ENCODE measurements at places on chromosomes 4 and X. TPM values are rescaled to one million over a fixed set of nuclear protein-coding genes. Genes with fewer than 3 reads are reported as not detected.
A peak's percentile ranks its signal among the peaks of the same experiment; 100 is the strongest.

GRCh38 chr4:1740021-1740545, 18.8 kb downstream of the TACC3 start:
- no peak for DNase-seq

- peak; percentile 61 for DNase-seq
These were observed 2320.1 kb downstream of the ARAP2 start for GRCh38 chr4:33924239-33924638.

DNA sequence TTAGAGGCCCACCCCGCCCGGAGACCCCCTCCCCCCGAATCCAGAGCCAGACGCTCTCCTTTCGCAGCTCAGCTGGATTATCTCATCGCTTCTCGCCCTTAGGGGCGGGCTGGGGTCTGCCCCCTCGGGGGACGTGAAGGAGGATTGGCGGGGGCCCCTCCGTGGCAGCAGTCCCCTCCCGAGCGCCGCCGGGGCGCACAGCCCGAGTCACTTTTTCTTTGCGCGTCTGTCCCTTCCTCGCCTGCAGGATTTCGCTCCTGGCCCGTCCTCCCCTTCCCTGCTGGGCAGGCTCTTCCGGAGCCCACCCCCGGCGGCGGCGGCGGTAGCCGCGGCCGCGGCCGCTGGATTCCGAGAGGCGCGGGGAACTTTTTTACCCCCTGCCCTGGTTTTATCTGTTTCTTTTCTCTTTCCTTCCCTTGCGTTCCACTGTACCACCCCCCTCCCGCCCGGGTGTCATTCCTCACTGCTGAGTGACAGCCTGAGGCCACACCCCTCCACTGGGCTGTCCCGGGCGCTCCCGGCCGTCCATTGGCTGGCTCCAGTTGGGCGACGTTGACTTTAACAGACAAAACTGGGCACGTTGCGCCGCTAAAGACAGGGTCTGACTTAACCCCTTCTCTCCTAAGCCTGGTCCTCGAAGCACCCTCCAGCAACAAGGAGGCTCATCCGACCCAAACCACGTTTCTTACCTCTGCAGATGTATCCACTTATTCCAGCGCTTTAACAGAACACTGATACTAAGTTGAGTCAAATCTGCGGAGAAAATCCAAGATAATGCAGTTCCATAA, 492 bp upstream of the NKX3-2 start:
- peak; percentile 66 for DNase-seq

DNA sequence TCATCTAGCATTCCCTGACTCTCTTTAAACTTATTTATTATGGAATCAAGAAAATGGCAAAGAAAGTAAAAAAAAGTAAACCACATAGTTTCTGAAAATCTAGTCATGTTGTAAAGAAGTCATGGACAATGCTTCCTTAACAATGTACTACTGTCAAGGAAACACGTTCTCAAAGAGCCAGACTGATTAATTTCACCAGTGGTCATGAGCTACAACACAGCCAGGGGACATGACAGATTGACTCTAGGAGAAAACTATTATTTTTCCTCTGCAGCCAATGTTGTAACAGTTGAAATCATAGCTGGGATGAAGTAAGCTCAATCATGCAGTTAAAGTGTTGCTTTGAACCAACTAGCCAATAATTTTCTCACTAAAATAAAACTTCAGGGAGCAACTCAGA, 109.2 kb downstream of the MAPK10 start:
- no peak for DNase-seq

GRCh38 chr4:80475798-80476197, 140.3 kb downstream of the CFAP299 start:
- no peak for DNase-seq

GRCh38 chr4:112284166-112284565, 1.5 kb downstream of the TIFA start:
- peak; percentile 21 for DNase-seq

GRCh38 chr4:2652415-2653160, 103.5 kb downstream of the TNIP2 start:
- no peak for DNase-seq

DNA sequence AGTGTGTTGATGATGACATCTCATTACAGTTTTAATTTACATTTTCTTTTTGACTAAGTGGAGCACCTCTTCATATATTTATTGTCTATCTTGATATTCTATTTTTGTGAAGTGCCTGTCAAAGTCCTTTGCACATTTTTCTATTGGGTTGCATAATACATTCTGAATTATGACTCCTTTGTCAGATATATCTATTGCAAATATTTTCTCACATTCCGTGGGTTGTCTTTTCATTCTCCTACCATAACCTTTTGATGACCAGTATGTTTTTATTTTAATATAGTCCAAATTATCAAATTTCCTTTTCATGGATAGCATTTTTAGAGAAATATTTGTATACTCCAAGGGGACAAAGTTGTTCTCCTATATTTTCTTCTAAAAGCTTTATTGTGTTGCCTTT, 126.4 kb downstream of the PJA1 start:
- peak; percentile 64 for DNase-seq

GRCh38 chrX:120308558-120308957, 2.7 kb downstream of the TMEM255A start:
- DNase-seq = no peak

DNA sequence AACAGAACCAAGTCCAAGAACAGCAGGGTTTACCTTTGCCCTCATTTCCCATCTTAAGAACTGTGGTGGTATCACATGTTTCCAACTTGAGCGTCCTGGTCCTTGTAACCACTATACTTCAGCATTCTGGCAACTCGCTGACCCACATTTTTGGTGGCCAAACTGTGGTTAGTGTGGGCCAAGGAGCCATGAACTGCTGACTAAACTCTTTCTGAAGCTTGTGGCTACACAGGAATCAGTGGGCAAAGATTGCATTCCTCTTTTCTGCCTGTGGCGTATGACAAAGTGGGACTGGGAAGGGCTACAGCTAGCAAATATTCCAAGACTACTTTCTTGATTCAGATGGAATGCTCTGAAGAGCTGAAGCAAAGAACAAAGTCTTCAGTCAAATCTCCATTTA, 106.3 kb upstream of the MID1 start:
- peak; percentile 62 for DNase-seq

- peak; percentile 38 for DNase-seq
These were observed 75.0 kb upstream of the FAM9C start for GRCh38 chrX:13119386-13119785.

DNA sequence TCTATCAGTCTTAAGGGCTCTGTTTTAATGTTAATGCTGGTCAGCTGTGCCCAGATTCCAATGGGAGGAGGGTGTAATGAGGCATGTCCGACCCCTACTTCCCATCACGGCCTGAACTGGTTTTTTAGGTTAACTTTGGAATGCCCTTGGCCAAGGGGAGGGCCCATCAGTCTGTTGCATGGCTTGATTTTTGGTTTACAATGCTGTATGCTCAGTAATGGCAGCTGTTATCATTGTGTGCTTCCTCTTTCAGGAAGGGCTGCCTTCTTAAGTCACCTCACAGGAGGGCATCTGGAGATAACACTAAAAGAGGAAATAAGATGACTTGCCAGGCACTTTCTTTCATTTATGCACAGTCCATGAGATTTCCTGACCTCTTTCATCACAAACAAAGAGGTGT, 36.3 kb downstream of the ATXN3L start:
- DNase-seq = peak; percentile 62

DNA sequence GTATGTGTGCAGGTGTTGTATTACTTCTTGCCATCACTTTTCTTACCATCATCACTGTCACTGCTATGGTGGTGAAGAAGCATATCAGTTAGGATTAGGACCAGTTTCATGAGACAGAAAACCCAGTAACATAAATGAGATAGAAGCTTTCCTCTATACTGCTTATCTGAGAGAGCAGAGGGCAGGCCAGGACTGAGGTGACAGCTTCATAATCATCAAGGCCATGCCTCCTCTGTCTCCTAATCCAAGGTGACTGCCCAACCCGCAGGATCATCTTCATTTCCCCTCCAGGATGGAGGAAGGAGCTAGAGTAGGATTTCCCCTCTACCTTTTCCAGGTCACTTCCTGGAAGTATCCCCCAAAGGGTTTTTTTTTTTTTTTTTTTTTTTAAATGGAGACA, 35.4 kb downstream of the TMEM131L start:
- no peak for DNase-seq

DNA sequence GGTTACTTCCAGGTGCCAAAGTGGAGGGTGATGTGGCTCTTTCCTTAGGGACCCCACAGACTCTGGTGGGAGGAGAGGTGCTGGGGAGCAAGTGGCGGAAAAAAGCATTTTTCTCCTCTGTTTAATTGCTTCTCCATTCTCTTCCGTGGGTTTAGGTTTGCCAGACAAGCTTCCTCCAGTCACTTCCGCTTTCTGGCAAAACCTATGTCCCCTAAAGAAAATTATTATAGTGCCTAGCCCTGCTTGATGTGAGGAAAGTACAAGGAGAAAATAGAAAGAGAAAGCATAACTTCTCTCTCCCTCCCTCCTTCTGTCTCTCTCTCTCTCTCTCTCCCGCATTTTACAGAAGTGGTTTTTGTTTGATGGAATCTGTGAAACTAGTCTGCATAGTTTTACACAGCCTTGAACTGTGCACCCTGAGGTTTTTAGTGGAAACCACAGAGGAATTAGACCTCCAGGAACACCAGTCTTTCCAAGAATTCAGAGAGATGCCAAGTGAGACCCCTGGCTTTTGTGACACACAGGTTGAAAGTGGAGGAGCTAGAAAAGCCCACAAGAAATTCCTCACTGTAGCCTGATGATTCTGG, 231.1 kb upstream of the ANXA3 start:
- DNase-seq = no peak

DNA sequence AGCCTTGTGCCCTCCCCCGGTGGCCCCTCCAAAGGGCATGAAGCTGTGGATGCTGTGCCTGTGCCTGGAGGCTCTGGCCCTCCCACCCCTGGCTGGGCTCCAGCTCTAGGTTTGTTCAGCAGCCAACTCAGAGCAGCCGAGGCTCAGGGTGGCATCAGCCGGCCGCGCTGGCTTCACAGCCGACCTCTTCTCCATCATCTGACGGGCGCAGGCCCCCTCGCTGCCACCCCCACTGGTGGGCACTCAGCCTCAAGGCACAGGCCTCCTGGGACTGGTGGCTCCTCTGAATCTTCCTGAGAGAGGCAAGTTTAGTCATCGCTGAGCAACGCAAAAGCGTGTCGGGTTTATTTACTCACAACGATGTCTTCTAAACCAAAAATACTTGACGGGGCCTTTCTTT, 46.0 kb downstream of the PCGF3 start:
- DNase-seq = no peak

DNA sequence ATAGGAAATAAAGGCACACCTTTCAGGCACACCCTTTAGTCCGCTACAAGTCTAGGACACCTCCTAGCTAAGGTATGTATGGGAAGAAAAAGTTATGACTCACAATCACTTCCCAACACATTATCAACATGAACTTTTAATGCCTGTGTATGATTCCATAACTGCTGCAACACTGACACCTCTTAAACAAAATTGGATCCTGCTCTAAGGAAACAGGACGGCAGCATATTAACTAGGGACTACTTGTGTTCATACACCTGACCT, 2.4 kb upstream of the PPP3CA start:
- no peak for DNase-seq

DNA sequence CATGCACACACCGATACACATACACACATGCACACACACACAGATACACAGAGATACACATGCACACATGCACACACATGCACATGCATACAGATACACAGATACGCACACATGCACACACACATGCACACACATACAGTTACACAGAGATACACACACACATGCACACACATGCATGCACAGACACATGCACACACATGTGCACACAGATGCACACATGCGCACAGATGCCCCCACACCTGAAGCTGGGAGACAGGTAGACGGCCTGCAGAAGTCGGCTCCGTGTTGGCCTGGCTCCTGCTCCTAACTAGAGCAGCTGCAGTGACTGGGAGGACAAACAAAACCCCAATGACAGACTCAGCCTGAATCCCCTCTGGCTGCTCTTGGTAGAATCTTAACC, 46.8 kb downstream of the PSAPL1 start:
- DNase-seq = no peak

GRCh38 chrX:154059729-154060245, 37.7 kb downstream of the MECP2 start:
- DNase-seq = no peak

DNA sequence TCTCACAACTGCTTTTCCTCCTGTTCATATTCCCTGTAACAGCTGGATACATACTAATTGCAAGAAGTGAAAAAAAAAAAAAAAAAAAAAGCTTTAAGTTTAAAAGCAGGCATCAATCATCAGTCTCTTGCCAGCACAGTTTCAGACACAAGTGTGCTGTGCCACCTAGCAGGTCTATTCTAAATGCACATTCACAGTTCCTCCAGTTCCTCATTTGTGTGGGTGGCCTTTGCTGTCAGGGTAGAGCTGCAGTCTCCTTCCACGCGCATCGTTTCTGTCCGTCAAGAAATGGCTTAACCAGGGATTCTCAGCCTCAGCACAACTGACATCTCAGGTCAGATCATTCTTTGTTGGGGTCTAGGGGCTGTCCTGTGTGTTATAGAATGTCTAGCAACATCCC, 61.6 kb downstream of the SCML1 start:
- DNase-seq = no peak

DNA sequence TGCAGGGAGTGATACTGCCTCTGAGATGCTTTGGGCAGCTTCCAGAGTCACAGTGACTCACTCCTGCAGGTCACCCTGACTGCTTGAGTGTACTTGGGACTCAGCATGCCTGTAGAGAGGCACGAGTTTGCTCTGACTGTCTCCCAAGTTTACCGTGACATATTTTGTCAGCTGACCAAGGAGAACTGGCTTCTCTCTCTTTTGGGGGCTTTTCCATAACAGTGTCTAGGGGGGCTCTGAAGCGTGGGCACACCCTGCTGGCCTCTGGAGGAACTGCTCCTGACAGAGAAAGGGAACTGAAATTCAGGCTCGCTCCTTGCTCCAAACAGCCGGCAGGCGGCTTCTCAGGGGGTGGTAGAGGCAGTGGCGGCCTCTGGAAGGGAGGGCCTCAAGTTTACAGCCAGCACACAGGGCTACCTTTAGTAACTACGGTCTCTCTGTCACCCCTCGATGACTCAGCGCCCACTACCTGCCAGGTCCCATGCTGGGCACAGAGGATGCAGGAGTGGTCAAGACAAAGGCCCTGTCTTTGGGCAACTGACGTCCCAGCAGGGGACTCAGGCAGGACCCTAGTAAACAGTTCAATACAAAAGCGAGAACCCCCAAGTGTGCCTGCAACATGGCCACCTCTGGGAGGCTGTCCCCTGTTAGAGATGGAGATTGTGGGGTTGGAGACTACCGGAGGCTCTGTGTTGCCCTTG, 17.8 kb downstream of the ZNF185 start:
- peak; percentile 41 for DNase-seq

- DNase-seq = no peak
These were observed 29.7 kb downstream of the BMX start for GRCh38 chrX:15530318-15530717.

Gene FOXR2
- total RNA-seq = not detected

Gene ARHGAP6
- total RNA-seq = 20.9 TPM

Gene DHX15
- 141 TPM for total RNA-seq

Gene MSL3
- 29.4 TPM for total RNA-seq

Gene TMEM187
- 5.3 TPM for total RNA-seq

Gene HTR2C
- total RNA-seq = not detected

Gene GABRQ
- total RNA-seq = not detected

Gene CMC4
- 15.3 TPM for total RNA-seq

Gene HSFX2
- total RNA-seq = 0.36 TPM

Gene WDR1
- 228 TPM for total RNA-seq

Gene NDUFA1
- 63.3 TPM for total RNA-seq
